ENCODE measurements at places on chromosomes 3 and 15.

DNA sequence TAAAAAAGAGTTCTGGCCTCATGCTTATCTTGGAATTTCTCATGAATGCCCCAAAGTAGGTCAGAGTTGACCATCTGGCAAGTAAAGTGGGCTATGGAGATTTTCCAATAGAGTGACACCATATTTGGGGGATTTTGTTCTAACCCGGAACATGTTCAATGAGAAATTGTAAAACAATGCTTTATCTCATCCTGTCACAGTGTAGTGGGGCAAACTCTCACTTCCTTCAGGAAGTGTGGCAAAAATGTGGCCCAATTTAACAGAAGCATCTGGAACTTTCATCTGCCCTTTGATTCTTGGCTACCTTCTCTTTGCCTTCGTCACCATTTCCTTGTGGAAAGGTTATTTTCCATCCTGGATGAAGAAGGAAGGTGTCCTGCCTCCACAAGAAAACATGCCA lies 70.8 kb downstream of the ADAMTS9 start:
- no peak for DNase-seq

DNA sequence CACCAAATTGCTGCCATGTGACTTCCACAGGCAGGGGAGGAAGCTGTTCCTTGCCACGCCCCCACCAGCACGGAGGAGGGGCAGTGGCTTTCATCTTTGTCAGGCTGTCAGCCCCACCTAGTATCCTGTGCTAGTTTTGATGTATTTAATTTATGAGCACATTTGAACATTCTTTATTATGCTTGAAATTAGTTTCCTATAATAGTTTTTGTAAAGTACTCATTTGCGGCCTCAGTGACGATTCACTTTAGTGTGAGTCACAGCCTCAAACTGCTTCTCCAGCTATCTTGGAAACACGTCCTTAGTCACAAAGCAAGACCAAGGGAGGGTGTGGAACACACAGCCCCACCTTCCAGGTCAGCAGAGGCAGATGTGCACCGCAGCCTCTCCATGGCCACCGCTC lies 239.9 kb upstream of the ATP10A start:
- DNase-seq = no peak

DNA sequence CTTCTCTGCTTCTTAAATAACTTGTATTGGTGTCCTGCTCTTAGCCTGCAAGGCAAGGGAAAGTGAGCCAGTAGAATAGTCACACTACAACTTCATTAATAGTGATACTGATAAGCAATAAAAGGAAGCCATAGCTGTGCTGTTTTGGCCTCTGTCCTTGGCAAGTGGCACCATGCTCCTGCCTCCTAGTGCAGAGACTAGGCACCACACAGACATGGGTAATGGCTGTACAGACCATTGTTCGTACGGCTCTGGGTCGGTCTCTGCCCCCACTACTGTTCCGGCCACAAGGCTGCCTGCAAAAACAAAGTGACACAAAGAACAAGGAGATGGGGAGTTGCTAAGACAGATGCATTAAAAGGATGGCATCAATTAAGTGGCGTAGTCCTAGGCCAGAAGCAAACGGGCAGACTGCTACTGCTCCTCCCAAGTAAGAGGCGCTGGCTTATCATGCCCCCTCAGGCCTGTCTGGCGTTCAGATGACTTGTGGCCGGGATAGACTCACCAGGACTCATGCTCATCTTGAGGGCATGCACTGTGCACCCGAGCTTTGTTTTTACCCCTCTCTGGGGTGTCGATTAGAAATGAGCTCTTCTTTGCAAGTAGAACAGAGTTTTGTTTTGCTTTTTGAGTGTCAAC lies 75.6 kb downstream of the TRAK1 start:
- DNase-seq = no peak

DNA sequence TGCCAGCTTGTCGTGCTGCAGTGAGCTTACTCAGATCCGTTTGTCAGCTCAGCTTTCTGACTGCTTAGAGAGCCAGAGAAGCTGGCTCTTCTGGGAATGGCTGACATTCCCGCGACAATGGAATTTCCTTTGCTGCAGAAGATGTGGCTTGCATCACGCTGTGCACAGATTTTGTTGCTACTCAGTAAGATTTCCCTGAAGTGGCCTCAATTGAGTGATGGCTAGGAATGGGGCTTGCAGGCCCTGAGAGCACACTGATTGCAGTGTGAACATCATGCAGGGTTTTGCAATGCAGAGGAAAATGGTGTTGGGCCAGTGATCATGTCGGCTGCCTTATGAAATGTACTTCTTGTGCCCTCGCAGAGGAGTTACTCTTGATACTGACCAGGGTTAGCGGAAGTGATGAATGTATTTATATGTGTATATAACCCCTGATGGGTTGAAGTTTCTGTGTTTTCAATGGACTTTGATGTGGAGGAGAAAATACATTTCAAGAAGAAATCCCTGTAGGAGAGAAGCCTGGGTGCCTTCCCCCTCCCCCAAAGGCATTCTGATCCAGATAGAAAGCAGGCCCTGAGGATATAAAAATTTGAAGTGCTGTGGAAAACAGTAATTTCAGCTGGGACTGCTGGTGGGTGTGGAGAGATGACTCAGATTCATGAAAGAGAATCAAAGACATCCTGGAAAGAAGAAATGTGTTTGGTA lies 102.5 kb upstream of the PDZRN3 start:
- no peak for DNase-seq

GRCh38 chr3:37662785-37663184 lies 198.9 kb upstream of the CTDSPL start:
- no peak for DNase-seq

Measured in cortex of kidney (tissue), 1 donor.